ENCODE measurements at places on chromosomes 1 and 21.

DNA sequence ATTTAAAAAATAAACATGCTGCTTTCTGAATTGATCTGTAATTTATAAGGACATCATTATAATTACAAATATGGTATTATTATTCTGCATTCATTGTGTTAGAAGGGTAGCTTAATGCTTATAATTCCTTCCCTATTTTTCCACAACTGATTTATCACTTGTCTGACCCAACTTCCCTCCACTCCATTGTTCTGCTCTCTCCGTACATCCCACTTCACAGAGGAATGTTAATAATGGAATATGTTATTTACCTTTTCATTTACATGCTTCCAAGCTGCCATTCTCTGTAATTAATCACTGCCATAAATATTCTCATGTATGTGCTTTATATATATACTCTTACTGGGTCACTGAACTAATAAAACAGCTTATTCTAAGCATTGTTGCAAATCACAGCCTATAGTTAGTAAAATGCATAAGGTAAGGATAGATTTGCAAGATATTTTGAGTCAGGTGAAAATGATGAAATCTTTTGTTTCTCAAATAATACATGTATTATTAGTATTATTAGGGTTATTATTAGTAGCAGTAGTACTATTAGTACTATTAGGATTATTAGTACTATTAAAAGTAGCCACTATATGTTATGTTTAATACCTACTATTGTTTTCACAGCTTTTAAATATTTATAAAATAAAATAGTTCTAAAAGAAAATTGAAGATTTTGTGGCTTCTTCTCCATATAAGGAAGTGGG lies 70.6 kb upstream of the NEK7 start:
- DNase-seq, result no peak

GRCh38 chr21:33023574-33024200 lies 2.0 kb upstream of the OLIG2 start:
- DNase-seq, result no peak

DNA sequence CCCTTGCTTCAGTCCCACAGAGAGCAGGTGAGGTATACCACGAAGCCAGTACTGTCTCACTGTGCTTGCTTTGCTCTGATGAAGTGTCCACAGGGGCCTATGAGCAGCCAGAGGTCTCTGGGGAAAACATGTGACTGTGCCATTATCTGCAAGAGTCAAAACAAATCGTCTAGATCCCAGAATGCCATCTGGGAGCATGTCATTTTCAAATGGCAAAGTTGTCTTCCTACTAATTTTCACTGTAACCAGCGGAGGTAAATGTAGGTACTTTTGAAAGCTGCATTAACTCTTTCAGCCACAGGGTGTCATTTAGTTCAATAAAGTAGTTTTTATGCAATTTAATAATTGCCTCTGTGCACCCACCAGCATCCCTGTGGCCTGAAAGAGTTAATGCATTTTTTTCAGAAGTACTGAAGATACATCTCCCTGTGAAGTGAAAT lies 173.6 kb upstream of the SGIP1 start:
- DNase-seq, result no peak

DNA sequence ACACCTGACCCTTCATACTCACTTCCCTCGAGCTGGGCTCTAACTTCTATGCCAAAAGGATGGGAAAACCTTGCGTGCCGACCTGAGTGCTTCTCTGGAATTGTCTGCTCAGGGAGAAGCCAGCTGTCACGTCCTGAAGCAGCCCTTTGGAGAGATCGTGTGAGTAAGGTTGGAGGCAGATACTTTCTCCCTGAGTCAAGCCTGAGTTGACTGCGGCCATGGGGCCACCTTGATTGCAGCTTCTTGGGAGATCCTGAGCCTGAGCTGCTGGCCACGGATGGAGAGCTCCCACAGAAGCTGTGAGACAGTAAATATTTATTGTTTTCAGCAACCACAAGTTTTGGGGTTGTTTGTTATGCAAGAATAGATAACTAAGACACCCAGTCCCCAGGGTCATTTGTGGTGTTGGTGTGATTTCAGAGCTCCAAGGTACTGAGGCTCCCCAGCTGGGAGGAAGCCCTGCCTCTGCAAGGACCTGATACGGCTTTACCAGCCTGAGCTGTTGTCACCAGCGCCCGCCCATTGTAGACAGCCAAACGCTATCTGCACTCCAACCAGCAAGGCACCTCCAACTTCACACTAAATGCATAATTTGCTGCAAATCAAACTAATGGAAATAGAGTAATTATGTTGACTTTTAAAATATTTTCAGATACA lies 531.6 kb downstream of the PTPRU start:
- no peak for DNase-seq

- DNase-seq, result no peak
Measured at GRCh38 chr1:11882814-11883538, 24.2 kb upstream of the NPPB start.

- no peak for DNase-seq
Measured at GRCh38 chr1:201023920-201024624, 558 bp upstream of the KIF21B start.

All from neuronal stem cell (in vitro differentiated cells).